ENCODE measurements at places on chromosomes 6 and 20.

DNA sequence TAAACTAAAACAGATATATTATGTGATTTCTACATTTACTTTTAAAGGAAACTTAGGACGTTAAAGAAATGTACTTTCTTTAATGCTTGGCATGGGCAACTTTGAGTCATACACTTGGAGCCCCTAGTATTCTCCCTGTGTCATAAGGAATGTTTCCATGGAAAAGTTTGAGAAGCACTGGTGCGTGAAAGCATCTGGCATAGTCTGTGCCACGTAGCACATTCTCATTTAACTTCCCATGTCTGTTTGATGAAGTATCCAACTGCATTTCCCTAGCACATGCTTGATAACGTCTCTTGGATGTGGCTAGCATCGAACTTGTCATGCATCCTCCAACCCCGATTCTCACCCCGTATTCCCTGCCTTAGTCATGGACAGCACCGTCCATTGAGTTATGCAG, 172.0 kb downstream of the TBC1D7 start:
- DNase-seq: no peak

DNA sequence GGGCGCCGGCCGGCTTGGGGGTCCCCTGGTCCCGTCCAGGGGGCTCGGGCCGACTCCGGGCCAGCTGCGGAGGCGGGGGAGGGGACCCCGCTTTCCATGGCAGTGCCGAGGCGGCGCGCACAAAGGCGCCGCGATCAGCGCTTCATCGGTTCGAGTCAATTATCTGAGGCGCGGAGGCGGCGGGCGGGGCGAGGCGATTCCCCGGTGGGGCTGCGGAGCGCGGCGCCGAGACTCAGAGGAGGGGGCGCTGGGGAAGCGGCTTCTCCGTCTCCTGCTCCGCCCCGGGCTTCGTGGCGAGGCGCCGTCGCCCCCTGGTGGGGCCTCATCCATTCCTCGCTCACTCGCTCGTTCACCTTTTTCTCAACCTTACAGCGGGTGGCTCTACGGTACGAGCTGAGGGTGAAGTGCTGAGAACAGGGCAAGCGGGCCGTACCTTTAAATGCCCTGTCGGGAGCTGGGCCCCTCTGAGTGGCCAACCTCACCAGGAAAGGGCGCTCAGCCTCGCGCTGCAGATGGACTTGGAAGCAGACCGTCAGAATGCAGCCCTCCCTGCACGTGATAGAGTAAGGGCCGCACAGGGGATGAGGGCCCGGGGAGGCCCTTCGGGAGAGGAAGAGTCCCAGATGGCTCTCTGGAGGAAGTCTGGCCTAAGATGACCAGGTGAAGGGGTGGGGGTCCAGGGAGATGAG, 39.9 kb downstream of the SLC52A3 start:
- DNase-seq: no peak

GRCh38 chr6:82211326-82211725, 36.2 kb downstream of the IBTK start:
- DNase-seq: no peak

GRCh38 chr20:32439132-32439829, 81.2 kb downstream of the ASXL1 start:
- no peak for DNase-seq

Data from esophagus muscularis mucosa (tissue), 4 donors.